ENCODE measurements at places on chromosomes 5 and 9.

GRCh38 chr9:113042884-113043657 is 13.5 kb downstream of the ZFP37 start:
- no peak for DNase-seq
- no peak overlapping the region for H3K27ac ChIP-seq
- no peaks in the 10 kb centered on the region for H3K36me3 ChIP-seq
- no peaks in the 10 kb centered on the region for H3K27me3 ChIP-seq

DNA sequence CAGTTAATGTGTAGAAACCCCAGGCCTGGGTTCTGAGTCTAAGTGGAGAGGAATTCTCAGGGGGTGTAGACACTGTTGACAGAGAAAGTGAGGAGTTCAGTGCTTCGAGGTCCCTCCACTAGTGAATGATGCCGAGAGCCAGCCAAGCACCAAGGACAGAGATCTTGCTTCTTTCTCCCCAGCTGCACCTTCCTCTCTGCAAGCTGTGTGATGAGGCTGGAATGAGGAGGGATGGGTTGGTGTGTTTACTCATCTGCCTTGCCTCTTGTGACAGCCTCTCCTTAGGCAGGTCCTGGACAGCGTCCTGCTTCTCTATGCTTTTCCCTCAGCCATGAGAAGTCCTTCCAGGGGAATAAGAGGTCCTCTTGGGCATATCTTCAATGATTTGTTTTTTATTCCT is 35.3 kb downstream of the HNRNPH1 start:
- H3K4me1 ChIP-seq, result no peaks in the 10 kb centered on the region
- DNase-seq, result no peak
- H3K4me3 ChIP-seq, result no peak overlapping the region
- no peaks in the 10 kb centered on the region for H3K27me3 ChIP-seq

- DNase-seq, result no peak
- no peak overlapping the region for H3K4me3 ChIP-seq
- H3K27me3 ChIP-seq, result peaks cover 10% of the 10 kb centered on the region
- H3K27ac ChIP-seq, result no peak overlapping the region
These were observed 11.4 kb downstream of the VCAN start for GRCh38 chr5:83482961-83483360.

DNA sequence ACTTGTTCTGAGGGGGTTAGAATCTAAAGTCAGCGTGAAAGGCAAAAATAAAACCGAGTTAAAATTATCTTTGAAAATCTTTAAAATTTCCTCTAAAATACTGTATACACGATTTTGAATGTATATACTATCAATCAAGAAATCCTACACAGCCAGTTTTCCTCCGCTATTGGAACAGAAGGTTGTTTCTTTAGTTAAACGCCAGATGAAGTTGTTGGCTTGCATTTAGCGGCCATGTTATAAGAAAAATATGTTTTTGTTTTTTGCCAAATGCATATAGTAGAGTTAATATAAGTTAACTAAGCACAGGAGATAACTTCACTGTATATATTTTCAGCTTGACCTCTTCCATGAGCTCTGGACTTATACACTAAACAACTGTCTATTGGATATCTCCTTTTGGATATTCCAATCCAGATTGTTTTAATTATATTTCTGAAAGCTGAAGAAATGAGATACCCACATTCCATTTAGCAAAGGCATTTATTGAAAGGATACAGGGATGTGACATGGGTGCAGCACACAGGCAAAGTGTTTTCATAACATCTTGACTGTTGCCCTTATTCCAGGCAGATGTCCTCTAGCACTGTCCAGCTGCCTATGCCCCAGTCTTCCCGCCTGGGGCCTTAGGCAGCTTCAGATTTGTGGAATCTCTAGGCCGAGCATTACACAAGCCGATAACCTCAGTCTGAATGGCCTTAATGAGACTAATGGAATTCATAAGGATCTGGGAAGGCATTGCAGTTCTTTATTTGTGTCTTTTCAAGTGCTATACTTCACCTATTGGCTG is 10.0 kb upstream of the ATG10 start:
- H3K27me3 ChIP-seq, result peaks cover 2% of the 10 kb centered on the region
- no peak overlapping the region for H3K4me3 ChIP-seq
- DNase-seq, result no peak
- H3K27ac ChIP-seq, result no peak overlapping the region

DNA sequence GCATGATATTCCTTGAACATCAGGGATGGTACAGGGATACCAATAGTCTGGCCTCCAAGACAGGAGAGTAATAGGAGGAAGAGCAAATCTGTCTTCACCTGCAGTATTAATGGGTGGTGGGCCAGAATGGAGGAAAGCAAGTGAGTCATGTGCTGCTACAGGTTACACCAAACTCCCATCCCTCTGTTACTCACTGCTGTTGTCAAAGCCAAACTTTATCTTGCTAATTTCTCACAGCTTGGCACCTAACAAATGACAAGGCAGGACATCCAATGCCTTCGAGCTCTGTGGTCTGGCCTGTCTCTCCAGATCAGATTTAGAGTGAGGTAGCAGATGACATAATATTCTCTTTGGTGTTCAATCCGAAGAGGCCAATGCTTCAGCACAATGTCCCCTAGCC is 26.8 kb downstream of the PLAC8L1 start:
- H3K4me1 ChIP-seq, result no peaks in the 10 kb centered on the region
- H3K27me3 ChIP-seq, result peaks cover 4% of the 10 kb centered on the region
- no peak for DNase-seq
- no peak overlapping the region for H3K4me3 ChIP-seq
- no peaks in the 10 kb centered on the region for H3K36me3 ChIP-seq

- peaks cover 10% of the 10 kb centered on the region for H3K4me1 ChIP-seq
- H3K27me3 ChIP-seq, result peaks cover 80% of the 10 kb centered on the region
- no peak for DNase-seq
- no peak overlapping the region for H3K27ac ChIP-seq
- H3K4me3 ChIP-seq, result no peak overlapping the region
- no peaks in the 10 kb centered on the region for H3K36me3 ChIP-seq
These were observed 2.3 kb upstream of the NKX2-5 start for GRCh38 chr5:173237143-173237874.
